Activated naive CD4-positive, alpha-beta T cell treated with anti-CD3 and anti-CD28 coated beads, Interleukin-2, amount 50 U/mL, for 72 hours (primary cell): ENCODE measurements at places on chromosomes 5 and 9.

GRCh38 chr5:107607671-107608345 is 62.9 kb downstream of the EFNA5 start:
- DNase-seq: no peak

DNA sequence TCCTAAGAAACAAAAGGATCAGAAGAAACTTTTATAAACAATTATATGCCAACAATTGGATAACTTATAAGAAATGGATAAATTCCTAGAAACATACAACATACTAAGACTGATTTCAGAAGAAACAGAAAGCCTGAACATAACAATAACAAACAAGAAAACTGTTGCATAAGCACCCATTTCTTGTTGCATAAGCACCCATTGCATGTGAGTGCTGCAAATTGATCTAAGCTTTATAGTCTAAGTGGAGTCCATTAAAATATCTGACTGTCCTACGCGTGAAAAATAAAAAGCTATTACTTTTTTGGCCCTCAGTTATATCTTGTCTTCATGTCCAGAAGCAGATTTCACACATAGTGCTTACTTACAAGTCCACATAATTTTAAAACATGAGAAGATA is 19.3 kb downstream of the TYRP1 start:
- no peak for DNase-seq

GRCh38 chr5:31845361-31845760 is 206.4 kb downstream of the PDZD2 start:
- no peak for DNase-seq

GRCh38 chr5:176561259-176561658 is 12.1 kb downstream of the CDHR2 start:
- DNase-seq: no peak

GRCh38 chr9:106758911-106759310 is 104.1 kb upstream of the ZNF462 start:
- no peak for DNase-seq

- no peak for DNase-seq
These were observed 6.9 kb downstream of the SREK1 start for GRCh38 chr5:66151030-66151429.

GRCh38 chr5:169223595-169223953 is 77.4 kb downstream of the SLIT3 start:
- DNase-seq: no peak

DNA sequence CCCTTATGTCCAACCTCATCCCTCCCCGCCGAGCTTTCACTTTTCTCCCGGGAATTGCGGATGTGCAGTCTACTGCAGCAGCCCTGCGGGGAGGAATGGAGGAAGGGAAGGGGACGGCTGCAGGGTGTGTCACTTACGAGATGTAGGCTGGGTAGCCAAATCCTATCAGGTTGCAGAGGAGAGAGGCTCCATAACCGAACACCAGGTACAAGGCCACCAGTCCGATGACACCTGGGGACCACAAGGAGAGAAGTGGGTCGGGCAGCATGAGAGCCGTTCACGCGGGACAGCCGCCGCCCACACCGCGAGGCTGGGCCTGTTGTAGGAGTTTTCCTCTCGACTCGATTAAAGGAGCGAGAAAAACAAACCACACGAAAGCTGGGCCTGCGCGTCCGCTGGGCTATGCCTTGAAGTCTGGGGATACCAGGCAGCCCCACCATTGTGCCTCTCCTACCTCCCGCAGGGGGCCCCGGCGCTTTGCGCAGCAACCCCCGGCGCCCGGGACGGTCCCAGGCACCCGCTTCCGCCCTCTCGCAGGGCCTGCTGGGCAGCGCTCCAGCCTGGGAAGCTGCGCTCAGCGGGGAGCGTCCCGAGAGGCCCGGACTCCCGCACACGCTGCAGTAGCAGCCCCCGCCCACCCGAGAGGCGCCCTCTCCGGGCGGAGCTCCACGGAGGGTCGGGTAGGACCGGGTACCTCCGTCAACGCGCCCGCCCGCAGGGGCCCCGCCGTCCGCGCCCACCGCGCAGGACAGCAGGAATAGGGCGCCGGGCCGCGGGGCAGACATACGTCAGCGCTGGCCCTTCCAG is 798 bp downstream of the REEP5 start:
- DNase-seq: peak; percentile 57

- DNase-seq: no peak
These were observed 344.1 kb downstream of the NR2F1-AS1 start for GRCh38 chr5:93236807-93237421.
